ENCODE measurements at places on chromosomes 12 and 14.

- no peak for DNase-seq
Observed at GRCh38 chr14:103816991-103817390, 30.4 kb downstream of the PPP1R13B start.

GRCh38 chr12:121513464-121514183 is 67.2 kb downstream of the KDM2B start:
- no peak for DNase-seq

DNA sequence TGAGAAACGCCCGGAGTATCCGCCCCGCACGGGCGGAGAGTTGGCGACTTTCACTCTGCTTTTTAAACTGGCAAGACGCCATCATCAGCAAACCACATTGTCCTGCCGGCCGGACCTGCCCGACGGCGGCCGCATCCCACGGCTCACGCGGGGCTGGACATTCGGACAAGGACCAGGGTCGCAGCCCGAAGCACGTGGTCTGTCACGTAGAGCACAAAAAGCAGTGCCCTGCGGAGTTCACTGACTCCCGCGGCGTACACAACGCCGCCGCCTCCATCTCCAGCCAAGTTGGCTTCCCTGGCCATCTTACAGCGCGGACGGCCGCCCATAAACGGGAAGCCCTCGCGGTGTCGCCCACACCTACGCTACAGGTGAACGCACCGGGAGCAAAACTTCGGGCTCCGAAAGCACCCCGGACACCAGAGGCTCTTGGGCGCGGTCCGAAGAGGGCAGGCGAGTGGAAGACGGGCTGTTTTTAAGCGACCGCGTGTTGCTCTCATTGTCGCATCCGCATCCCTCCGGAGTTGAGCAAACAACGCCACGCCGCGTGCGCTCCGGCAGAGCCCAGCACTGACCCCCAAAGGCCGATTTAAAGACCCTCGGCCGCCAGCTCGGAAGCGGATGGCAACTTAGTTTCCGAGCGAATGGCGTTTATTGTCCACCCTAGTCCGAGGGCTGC is 966 bp downstream of the SINHCAF start:
- DNase-seq, result peak; percentile 27

- DNase-seq, result peak; percentile 40
Observed at GRCh38 chr14:49634547-49635334, at the start of gene DNAAF2. DNAAF2 (minus strand) TSS chr14:49635244; CDS start chr14:49635149, 95 bp downstream.

DNA sequence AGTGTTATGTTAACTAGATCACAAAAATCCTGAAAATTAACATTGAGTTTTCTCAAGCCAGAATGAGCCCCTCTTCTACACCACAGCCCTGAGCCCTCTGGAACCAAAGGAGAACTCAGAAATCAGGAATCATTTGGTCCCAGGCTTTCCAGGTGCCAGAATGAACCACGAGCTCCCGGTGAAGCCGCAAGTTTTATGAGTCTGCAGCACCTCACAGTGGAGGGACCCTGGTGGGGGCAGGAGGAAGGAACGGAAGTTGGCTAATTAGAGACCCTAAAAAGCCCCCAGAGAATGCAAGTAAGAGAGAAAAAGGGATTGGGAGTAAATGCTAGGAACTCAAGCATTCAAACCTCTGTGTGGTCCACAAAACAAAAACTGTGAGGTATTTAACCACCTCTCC is 52.9 kb upstream of the BCL2L14 start:
- no peak for DNase-seq

DNA sequence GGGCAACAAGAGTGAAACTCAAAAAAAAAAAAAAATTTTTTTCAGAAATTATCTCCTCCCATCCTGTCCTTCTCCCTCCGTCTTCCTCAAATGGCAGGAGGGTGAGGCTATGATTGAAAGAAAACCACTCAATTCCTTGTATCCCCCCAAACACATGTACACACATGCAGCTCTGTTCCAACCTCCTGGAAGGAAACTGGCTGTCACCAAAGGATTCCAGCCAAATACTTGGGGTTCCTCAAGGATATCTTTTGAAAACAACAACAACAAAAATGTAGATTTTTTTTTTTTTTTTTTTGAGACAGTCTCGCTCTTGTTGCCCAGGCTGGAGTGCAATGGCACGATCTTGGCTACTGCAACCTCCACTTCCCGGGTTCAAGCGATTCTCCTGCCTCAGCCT is 46.8 kb upstream of the VASH1 start:
- no peak for DNase-seq

- no peak for DNase-seq
Observed at GRCh38 chr14:63134801-63135200, 69.4 kb upstream of the RHOJ start.

GRCh38 chr14:102333390-102333789 is 13.8 kb downstream of the ZNF839 start:
- no peak for DNase-seq

GRCh38 chr12:124582108-124582424 is 14.7 kb upstream of the NCOR2 start:
- DNase-seq, result no peak
